ENCODE measurements at places on chromosomes 11 and 22.

GRCh38 chr11:70759846-70760245, 361.5 kb downstream of the CTTN start:
- DNase-seq = no peak

GRCh38 chr11:14821031-14821430, 71.0 kb downstream of the CYP2R1 start:
- no peak for DNase-seq

DNA sequence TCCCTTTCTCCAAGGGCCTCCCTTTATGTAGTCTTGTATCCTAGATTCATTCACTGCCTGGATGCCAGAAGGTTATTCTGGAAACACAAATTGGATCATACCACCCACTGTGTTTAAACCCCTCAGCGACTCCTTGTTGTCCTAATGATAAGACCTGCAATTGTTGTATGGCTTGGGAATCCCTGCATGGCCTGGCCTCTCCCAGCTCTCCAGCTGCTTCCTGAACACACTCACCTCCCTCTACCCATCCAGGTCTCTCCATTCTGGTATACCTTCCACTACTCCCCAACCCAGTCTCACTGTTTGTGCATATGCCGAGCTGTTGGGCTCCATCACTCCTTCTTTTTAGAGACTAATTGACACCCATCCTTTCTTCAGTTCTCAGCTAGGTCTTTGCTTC, 124.3 kb upstream of the ALX4 start:
- DNase-seq = no peak

DNA sequence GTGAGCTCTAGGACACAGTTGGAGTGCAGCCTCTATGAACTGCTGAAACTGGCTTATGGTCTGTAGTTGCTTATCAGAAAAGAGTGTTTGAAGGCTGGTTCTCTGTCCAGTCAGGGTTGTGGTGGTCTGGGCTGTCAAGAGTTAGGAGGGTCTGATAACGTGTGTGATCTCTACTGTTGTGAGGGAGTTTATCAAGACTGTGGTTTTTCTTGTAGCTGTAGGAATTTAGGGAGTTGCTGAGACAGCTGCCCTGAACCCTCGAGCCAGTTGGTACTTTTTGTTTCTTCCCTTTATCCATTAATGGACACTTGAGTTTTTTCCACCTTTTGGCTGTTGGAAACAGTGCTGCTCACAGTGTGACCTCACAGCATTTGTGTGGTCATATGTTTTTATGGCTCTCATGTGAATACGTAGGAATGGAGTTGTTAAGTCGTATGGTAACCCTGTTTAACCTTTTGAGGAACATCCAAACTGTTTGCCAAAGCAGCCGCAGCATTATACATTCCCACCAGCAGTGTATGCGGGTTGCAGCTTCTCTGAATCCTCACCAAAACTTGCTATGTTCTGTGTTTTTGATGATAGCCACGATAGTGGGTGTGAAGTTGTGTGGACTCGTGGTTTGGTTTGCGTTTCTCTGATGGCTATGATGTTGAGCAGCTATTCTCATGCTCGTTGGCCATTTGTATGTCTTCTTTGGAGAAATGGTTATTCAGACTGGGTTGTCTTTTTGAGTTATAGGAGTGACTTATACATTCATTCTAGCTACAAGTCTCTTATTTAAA, 20.9 kb upstream of the DGCR8 start:
- no peak for DNase-seq

DNA sequence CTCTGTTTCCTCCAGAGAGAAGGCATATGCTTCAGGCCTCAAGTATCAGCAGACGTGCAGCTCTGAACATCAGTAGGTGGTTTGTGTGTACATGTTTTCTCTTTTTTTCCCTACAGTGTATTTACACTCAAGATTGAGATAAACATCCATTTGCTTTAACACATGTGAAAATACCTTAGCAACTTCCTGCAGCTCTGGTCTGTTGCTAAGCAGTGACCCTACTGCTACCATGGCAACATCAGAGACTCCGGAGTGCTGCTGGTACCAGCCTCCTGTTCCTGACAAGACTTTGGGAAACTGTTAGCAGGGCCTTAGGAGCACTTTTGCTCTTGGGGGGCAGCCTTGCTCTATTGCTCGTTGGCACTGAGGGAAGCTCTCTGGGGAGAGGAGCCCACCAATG, 221.2 kb upstream of the PLET1 start:
- no peak for DNase-seq

All from stimulated activated CD4-positive, alpha-beta T cell treated with anti-CD3 and anti-CD28 coated beads, Interleukin-15, amount 100 ng/mL, for 48 hours (primary cell).